ENCODE measurements at places on chromosomes 11 and 22.

- peak; percentile 43 for DNase-seq
These were observed 49.4 kb downstream of the SMIM38 start for GRCh38 chr11:69204941-69205742.

DNA sequence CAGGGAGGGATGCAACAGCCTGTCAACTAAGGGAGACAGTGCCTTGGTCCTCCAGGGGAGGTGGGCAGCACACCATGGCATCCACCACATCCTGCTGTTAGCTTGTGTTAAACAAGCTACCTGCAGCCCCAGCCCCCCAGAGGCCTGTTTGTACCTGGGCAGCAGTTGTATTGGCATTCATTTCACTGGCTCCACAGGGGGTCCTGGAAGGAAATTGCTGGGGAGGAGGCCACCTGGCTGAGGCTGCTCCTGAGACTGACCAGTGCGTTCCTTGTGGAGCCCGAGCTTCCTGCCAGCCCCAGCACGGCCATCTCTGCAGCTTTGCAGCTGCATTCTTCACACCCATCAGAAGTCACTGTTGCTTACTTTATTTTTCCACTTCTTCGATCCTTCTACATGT, 479.9 kb downstream of the INSC start:
- no peak for DNase-seq

DNA sequence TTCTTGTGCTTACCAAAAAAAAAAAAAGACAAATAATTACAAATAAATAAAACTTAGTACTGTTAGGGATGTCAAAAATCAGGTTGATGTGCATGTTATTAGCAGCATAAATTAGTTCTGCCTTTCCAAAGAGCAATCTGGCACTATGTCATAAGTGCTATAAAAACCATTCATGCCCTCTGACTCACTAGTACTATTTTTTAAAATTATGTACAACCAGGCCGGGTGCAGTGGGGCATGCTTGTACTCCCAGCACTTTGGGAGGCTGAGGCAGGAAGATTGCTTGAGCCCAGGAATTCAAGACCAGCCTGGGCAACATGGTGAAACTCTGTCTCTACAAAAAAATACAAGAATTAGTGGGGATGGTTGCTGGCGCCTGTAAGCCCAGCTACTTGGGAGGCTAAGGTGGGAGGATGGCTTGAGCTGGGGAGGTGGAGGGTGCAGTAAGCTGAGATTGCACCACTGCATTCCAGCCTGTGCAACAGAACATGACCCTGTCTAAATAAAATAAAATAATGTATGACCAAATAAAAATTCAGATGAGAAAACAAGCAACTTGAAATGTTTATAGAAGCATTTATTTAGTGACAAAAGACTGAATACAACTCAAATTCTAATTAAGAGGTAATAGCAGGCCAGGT, 25.3 kb downstream of the UEVLD start:
- DNase-seq = no peak

- DNase-seq = no peak
These were observed 6.1 kb downstream of the UQCR10 start for GRCh38 chr22:29773233-29773632.

GRCh38 chr22:22458896-22459588, 49.5 kb downstream of the ZNF280B start:
- no peak for DNase-seq

- no peak for DNase-seq
These were observed 60.0 kb downstream of the GRK3 start for GRCh38 chr22:25624476-25624875.

DNA sequence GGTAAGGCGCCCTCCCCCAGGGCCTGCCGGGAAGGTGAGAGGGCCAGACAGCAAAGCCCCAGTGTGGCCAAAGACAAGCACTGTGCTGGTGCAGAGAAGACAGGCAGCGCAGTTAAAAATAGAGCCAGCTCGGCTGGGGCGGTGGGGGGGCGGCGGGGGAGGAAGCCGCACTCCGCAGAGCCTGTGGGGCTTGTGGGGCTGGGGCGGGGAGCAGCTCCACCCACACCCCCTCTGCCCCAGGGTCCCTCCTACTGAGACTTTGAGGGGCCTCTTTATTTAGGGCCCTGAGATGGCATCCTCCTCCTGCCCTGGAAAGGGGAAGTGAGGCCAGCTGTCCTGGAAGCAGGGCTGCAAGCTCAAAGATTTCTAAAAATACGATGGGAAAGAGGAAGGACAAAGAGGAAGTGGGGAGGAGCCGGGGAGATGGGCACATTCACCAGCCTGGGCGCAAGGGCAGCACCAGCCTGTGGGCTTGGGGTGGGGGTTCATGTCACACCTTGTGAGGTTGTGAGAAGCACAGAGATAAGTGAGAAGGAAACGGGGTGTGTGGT, 2.6 kb downstream of the CYTH4 start:
- DNase-seq = peak; percentile 76

GRCh38 chr11:19161651-19162050, 40.1 kb downstream of the CSRP3 start:
- DNase-seq = no peak

- DNase-seq = no peak
These were observed 7.6 kb downstream of the DDIAS start for GRCh38 chr11:82909015-82909640.

DNA sequence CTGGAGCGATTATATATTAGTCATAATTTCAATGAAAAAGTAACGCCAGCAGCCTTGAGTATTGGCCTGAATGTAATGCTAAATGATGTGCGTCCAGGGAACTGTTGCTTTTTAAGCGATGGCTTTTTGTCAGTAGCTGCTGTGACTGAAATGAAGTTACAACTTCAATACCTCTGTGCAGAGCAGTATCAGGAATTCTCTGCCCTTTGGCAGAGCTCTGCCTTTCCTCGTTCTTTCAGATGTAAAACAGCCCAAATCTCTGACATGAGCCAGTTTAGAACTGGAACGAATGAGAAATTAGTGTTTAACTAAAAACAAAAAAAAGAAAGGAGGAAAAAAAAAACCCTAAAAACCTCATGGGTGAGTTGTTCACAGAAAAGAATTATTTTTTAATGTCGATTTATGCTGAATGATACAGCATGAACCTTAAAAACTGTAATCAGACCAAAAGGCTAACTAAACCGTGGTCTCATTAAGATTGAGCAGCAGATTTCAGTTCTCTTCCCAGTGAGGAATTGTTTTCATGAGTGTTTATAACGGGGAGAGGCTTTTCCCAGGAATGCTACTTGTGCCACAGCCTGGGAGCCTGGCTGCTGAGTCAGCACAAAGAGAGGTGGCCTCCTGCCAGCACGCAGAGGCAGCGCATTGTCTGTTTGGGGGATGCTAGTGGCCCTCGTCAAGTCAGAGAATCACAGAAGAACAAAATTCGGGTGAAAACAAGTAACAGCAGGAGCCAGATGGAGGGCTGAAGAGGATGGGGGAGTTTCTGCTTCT, 146.2 kb upstream of the RASSF10 start:
- no peak for DNase-seq

DNA sequence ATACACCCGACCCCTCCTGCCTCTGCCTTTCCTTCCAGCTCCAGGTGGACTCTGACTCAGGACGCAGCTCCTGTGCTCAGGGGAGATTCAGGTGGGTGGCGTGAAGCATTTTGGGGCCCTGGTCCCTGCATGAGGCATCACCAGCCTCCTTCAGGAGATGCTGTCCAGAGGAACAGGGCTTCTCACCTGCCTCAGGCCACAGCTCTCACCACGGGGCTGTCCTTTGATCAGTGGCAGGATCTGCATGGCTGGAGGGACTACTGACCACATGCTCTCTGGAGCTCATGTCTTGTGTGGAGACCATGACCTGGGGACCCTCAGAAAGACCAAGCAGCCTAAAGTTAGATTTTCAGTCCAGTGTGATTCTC, 58.8 kb downstream of the GGTLC2 start:
- DNase-seq = no peak

- no peak for DNase-seq
These were observed 44.2 kb downstream of the PPFIA1 start for GRCh38 chr11:70314730-70315129.

GRCh38 chr11:31643857-31644256, 134.3 kb downstream of the ELP4 start:
- DNase-seq = no peak

DNA sequence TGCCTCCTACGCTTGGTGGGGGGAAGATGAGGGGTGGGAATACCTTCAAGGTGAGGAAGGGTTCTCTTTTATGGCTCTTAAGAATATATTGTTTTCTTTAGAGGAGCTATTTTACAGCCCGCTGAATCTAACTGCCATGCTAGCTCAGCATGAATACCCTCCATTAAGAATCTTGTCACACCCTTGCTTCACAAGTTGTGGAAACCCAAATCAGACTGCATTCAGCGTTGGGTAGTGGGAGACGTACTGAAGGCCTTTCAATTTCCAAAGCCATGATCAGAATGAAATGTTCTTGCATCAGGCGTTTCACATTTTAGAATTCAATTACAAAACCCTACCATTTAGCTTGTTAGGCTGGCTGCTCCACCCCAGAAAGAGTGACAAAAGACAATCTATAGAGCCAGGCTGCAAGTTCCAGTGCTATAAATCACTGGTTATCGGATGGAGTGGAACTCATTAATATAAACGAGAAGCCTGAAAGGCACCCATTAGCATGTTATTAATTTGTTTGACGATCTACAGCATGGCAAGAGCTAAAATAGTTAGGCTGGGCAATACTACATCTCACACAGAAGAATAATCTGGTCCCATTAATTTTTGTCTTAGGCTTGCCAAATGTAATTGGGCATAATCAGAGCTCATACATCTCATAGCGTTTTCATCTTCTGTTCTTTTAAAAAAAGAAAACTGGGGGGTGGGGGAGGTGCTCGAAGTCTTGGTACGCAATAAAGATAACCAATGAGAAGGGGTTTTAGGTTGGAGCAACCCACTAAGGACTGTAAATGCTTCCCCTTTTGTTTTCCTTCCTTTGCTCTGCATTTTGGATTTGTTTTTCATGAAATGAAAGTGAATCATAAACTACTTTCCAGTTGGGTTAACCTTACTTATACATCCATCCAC, 57.5 kb downstream of the ABTB2 start:
- DNase-seq = no peak

DNA sequence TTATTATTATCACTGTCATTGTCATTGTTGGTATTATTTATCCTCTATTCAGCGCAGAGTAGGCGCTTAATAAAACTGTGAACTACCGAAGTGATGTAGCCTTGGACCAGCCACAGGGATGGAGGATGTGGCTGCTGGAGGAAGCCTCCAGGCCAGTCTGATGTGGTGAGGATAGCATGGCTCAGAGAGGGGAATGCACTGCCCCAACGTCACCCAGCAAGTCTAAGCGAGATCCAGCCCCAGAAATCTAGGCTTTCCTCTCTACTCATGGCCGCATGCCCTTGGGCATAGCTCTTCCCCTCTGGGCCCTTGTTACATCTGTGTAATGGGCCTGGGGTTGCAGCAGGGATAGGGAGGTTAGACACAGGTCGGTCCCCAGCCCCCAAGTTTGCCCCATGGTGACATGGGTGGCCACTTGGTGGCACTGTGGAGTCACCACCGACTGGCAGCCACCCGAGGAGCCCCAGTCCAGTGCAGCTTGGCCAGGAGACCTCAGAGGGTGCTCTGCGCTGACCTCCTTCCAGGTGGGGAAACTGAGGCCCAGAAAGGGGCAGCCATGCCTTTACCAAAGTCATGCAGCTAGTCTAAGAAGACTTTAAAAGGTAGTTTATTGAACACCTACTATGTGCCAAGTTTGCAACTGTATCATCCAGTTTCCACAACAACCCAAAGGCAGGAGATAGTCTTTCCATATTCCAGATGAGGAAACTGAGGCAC, 395.7 kb downstream of the MN1 start:
- DNase-seq = no peak

DNA sequence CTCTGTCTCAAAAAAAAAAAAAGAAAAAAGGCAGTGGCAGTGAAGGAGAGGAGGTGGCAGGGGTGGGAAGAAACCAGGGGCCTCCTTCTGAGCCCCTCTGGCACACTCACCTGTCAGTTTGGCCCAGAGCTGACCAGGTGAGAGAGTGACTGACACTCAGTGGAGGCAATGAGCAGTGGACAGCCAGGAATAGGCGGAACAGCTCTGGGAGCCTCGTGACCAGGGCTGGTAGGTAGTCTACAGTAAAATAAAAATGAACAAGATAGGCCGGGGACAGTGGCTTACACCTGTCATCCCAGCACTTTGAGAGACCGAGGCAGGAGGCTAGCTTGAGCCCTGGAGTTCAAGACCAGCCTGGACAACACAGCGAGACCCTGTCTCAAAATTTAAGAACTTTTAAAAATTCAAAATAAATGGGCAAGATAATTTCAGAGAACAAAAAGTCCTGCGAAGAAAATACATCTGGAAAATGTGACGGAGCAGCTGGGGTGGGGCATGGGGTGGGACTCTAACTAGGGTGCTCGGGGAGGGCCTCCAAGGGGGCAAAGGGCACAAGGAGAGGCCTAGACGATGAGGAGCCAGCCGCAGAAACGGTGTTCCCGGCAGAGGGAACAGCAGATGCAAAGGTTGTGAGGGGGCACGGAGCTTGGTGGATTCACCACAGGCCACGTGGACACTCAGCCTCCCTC, 3.8 kb upstream of the PDXP start:
- DNase-seq = no peak

GRCh38 chr11:74948546-74948897, 369 bp downstream of the XRRA1 start:
- DNase-seq = no peak

- DNase-seq = no peak
These were observed 8.2 kb downstream of the PLEKHB1 start for GRCh38 chr11:73654482-73655021.

- DNase-seq = no peak
These were observed 1718.4 kb downstream of the LRRC4C start for GRCh38 chr11:39741066-39741465.

- DNase-seq = no peak
These were observed 3.0 kb downstream of the PRG2 start for GRCh38 chr11:57387289-57388030.

DNA sequence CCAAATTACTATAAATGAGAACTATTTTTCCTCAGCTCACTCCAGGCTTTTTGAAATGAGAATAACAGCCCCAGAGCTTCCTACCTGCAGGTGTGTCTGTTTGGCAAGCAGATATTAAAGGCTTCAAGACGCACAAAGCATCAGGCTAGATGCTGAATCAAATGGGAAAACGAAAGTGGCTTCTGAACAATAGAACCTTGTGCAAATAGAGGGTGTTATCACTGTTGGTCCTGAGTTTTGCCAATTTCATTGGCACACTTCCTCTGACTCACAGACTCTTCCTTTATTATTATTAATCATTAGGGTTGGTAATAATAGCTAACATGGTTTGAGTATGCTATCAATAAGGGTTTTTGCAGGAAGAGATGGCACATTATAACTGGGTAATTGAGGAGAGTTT, 13.4 kb downstream of the SYT13 start:
- DNase-seq = no peak

GRCh38 chr22:37904572-37905533, 1.2 kb upstream of the MICALL1 start:
- DNase-seq = no peak

DNA sequence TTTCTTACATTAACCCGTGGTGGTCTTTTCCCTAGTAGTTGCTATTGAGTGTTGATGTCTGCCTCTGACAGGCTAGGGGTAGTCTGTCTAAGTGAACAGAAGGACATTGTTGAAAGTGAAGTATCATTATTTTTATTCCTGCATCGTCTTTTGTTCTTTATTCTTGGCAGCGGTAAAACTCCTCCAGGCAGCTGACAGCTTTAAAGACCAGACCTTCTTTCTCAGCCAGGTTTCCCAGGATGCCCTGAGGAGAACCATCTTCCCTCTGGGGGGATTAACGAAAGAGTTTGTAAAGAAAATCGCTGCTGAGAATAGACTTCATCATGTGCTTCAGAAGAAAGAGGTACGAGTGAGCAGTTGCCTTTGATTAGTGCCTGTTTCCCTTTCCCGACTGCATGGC, 14.6 kb downstream of the TRMU start:
- no peak for DNase-seq

All from activated effector memory CD4-positive, alpha-beta T cell treated with anti-CD3 and anti-CD28 coated beads, Interleukin-2, amount 50 U/mL, for 16 hours (primary cell).